ENCODE measurements at places on chromosomes 1 and 21.

DNA sequence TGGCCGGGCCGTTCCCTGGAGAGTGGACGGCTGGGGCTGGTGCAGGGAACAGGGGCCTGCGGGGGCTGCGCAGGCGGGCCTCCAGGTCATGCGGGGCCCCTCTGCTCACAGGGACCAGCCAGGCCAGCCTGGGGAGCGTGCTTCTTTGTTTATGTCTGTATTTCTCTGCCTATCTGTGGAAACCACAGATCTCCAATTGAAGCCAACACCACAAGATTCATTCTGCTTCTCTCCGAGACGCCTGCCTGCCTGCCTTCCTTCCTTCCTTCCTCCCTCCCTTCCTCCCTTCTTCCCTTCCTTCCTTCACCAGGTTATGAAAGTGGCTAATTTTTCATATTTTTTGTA lies 39.9 kb upstream of the HMGN1 start:
- DNase-seq: no peak

GRCh38 chr1:152976688-152977087 lies 6.2 kb downstream of the SPRR4 start:
- DNase-seq: no peak

DNA sequence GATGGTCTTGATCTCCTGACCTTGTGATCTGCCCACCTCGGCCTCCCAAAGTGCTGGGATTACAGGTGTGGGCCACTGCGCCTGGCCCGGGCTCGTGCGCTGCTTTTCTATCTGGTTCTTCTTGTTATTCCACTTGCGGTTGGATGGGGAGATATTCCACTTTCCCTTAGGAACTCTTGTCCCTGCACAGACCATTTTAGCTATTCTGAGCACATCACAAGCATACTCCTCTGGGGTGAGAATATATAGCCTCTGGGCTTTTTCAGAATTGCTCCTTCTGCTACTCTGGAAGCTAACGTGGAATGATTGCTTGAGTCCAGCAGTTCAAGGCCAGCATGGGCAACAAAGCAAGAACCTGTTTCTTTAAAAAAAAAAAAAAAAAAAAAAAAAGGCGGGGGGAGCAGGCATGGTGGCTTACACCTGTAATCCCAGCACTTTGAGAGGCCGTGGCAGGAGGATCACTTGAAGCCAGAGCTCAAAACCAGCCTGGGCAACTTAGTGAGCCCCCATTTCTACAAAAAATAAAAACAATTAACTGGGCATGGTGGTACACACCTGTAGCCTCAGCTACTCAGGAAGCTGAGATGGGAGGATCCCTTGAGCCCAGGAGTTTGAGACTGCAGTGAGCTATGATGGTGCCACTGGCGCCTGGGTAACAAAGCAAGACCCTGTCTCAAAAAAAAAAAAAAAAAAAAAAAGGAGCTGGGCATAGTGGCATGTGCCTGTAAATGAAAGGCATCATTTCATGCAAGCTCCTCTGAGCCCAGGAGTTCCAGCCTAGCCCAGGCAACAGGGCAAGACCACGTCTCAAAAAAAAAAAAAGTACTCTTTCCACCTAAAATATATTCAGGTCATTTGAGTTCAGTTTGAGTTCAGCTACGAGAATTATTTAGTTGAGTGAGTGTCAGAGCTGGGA lies 11.8 kb upstream of the PGD start:
- no peak for DNase-seq

GRCh38 chr21:36035381-36035791 lies 24.9 kb downstream of the SETD4 start:
- no peak for DNase-seq

DNA sequence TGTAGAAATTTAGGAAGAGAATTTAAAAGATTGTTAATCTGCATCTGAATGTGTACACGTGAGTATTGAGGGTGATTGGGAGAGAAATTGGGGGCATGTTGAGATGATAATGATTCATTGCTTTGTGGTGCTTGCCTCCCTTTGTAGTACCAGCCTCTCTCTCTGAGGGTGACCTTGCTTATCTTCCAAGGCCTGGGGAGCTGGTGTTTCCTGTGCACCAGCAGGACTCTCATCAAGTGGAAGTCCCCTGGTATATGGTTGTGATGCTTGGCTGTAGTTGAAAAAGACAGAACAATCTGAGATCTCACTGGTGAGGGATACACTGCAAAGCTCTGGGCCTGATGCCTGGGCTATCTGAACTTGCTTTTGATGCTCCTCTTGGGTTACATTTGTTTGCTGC lies 4.0 kb downstream of the TCHHL1 start:
- DNase-seq: no peak

GRCh38 chr1:185929776-185930175 lies 195.6 kb downstream of the HMCN1 start:
- DNase-seq: no peak

DNA sequence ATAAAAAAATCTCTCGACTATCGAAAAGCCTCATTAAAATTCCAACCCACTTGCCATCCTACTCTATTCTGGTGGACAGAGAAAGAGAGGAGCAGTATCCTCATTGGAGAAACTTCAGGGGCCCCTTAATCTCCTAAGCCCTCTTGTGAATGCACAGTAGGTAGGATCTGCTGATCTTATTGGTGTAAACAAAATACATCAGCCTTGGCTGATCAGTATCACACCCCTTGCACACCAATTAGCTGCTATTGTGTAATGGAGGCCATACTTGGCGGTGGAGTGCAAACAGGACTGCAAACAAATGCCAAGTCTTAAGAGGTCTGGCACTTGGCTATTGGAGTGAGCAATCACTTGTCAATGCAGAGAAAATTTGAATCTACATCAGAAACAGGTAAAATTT lies 15.7 kb downstream of the VCAM1 start:
- DNase-seq: no peak

DNA sequence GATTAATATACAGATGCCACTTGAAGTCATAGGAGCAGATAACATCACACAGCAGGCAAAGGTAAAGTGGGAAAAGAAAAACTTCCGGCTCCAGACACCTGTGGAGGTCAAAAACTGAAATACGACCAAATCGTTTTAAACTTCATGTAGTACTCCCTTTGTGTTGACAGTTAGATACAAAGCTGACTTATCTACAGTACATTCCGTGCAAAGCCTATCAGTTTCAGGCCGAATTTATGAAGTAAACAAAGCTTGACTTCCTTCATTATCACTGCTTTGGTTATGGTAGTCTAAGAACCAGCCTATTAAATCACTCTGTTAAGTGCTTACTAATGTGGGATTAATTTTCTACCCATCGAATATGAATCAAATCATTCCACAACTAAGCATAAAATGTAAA lies 156.3 kb downstream of the SMYD3 start:
- DNase-seq: no peak

DNA sequence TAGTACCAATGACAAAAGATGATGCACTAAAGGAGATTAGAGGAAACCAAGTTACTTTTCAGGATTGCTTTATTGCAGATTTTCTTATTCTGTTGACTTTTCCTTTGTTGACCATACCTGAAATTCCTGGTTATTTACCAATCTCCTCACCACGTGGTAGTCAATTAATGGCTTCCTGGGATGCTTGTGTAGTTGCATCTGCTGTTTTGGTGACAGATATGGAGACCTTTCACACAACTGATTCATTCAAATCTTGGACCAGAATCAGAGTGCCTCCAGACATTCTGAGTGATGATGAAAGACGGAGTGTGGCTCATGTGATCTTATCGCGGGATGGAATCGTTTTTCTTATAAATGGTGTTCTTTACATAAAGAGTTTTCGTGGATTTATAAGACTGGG lies 91.3 kb downstream of the CATSPERE start:
- DNase-seq: no peak

- no peak for DNase-seq
Observed at GRCh38 chr1:9715536-9716226, 64.2 kb downstream of the PIK3CD start.

DNA sequence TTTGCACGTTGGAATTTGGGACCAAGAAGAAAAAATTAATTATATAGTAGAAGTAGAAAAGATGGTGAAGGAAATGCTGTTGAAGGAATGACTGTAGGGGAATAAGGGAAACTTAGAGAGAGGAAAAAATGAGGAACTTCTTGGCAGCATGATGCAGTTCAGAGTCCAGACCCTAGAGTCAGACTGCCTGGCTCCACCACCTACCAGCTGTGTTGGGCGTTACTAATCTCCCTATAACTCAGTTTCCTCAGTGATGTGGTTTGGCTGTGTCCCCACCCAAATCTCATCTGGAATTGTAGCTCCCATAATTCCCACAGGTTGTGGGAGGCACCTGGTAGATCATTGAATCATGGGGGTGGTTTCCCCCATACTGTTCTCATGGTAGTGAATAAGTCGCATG lies 1.3 kb upstream of the SELP start:
- no peak for DNase-seq

DNA sequence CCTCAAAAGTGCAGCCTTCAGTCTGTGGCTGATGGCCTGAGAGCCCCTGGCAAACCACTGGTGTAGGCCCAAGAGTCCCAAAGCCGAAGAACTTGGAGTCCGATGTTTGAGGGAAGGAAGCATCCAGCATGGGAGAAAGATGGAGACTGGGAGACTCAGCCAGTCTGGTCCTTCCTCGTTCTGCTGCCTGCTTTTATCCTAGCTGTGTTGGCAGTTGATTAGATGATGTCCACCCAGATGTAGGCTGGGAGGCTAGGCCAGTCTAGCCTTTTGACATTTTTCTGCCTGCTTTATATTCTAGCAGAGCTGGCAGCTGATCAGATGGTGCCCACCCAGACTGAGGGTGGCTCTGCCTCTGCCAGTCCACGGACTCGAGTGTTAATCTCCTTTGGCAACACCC lies 1.1 kb upstream of the LYPD8 start:
- DNase-seq: no peak

Data from esophagus squamous epithelium (tissue), 5 donors.